ENCODE measurements at places on chromosomes 2 and 18. TPM values are rescaled to one million over a fixed set of nuclear protein-coding genes. Genes with fewer than 3 reads are reported as not detected.

Gene ALLC
- not detected for total RNA-seq

Gene RNASEH1
- total RNA-seq: 53.5 TPM

Gene SIX3
- total RNA-seq: 1.6 TPM

Gene LYPD1
- total RNA-seq: 12.0 TPM

Gene IHH
- total RNA-seq: 0.47 TPM

Gene RGPD4
- total RNA-seq: 0.11 TPM

Gene MPV17
- total RNA-seq: 69.5 TPM
